ENCODE measurements at places on chromosomes 1 and 21.

- no peak for DNase-seq
These were observed 74.9 kb downstream of the ALPL start for GRCh38 chr1:21584096-21584495.

- no peak for DNase-seq
These were observed 24.4 kb upstream of the EFNA1 start for GRCh38 chr1:155103325-155103724.

DNA sequence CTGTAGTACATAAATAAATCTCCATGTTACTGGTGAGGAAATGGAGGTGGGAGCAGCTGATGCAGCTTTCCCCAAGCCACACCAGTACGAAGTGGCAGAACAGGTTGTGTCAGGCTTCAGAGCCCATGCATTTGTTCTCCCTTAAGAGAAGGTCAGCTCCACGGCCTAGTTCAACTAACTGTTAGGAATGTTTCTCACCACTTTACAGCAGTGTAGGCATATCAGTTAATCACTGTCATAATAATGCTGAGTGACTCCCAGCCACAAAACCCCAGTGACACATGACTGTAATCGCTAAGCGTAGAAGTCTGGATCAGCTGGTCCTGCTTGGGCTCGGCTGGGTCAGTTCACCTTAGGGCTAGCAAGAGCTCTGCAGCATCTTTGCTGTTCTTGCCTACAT is 90.4 kb downstream of the VPS26C start:
- DNase-seq, result no peak

GRCh38 chr1:182995894-182996293 is 27.3 kb upstream of the LAMC1 start:
- DNase-seq, result no peak

- no peak for DNase-seq
These were observed 75.4 kb downstream of the UBE4B start for GRCh38 chr1:10108134-10108663.

GRCh38 chr1:90192408-90192807 is 197.5 kb downstream of the ZNF326 start:
- DNase-seq, result no peak

GRCh38 chr1:212643877-212644276 is 35.3 kb downstream of the ATF3 start:
- DNase-seq, result no peak

DNA sequence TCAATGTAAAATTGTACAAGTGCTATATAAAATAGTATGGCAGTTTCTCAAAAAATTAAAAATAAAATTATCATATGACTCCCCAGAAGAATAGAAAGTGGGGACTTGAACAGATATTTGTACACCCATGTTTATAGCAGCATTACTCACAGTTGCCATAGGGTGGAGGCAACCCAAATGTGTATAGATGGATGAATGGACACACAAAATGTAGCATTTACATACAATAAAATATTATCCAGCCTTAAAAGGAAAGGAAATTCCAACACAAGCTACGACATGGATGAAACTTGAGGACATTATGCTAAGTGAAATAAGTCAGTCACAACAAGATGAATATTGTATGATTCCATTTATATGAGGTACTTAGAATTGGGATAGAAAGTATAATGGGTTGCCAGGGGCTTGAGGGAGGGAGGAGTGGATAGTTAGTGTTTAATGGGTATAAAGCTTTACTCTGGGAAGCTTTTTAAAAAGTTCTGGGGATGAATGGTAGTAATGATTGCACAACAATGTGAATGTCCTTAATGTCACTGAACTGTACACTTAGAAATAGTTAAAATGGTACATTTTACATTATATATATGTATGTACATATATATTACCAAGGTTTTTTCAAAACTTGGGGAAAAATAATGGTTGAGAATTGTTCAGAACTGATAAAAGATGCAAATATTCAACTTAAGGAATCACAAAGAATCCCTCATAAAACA is 53.0 kb upstream of the ADORA3 start:
- no peak for DNase-seq

- DNase-seq, result no peak
These were observed 22.4 kb upstream of the SMPDL3B start for GRCh38 chr1:27912429-27912828.

DNA sequence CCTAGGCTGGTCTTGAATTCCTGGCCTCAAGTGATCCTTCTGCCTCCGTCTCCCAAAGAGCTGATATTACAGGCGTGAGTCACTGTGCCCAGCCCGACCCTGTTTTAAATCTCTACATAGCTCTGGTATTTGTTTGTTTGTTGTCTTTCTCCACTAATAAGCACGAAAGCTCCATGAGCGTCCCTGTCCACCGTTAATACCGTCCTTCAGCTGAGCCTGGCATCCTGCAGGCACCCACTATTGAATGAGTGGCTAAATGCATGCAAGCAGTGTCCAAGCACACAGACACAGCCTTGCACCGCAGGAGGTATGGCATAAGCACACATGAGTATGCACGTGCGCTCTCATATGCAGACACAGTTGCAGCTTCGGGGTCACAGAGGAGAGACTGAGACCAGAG is 4.5 kb upstream of the COL16A1 start:
- no peak for DNase-seq

DNA sequence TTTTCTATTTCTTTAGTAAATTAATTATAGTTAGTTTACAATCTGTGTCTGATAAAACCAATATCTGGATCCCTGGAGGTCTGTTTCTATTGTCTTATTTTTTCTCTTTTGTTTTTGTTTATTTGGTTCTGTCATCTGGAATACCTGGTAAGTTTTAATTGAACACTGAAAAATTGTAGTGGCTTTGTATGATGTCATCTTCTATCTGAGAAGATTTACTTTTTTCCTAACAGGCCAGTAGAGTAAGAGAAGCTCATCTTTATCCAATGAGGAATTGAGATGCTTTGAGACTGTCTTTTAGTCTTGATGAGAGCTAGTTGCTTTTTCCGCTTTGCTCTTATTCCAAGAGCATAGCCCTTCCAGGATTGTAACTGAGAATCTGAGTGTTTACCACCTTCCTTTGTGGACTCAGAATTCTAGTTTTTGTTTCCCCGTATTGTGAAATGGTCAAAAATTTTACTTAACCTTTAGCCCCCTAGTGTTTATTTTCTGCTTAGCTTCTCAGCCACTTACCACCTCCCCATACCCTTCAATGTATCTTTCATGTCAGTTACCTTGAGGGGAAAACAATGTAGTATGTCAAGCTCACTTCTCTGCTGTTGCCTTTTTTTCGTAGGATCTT is 25.0 kb downstream of the PTGFRN start:
- DNase-seq, result no peak

- DNase-seq, result no peak
These were observed 22.5 kb downstream of the JMJD4 start for GRCh38 chr1:227712648-227713047.

DNA sequence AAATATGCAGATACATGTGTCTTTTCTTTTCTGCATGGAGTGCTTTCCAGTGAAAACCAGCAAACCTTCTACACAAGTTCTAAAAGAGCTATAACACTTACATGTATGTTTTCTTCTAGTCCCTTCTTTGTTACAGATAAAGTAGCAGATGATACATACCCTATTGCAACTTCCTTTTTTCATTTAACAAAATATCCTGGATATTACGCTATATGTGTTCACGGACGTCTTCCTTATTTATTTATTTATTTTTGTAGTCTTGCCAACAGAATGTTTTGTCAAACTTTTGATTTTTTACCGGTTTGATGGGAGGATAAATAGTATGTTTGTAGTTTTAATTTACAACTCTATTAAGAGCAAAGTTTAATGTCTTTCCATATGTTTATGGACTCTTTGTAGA is 5.2 kb upstream of the GALNT2 start:
- DNase-seq, result no peak

- no peak for DNase-seq
These were observed 123.8 kb downstream of the CLIC6 start for GRCh38 chr21:34792504-34793089.

DNA sequence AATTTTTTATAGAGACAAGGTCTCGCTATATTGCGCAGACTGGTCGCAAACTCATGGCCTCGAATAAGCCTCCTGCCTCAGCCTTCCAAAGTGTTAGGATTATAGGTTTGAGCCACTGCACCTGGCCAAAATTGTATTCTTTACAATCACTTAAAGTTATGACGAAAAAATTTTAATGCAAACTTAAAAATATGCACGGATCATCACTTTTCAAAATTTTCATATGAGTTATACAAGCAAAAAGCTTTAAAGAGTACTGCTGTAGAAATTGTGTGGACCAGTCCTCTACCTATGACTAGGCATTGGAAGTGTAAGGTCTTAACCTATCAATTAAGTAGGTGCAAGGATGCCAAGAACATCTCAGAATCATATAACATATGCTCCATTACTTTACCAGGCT is 34.9 kb downstream of the COP1 start:
- DNase-seq, result no peak

DNA sequence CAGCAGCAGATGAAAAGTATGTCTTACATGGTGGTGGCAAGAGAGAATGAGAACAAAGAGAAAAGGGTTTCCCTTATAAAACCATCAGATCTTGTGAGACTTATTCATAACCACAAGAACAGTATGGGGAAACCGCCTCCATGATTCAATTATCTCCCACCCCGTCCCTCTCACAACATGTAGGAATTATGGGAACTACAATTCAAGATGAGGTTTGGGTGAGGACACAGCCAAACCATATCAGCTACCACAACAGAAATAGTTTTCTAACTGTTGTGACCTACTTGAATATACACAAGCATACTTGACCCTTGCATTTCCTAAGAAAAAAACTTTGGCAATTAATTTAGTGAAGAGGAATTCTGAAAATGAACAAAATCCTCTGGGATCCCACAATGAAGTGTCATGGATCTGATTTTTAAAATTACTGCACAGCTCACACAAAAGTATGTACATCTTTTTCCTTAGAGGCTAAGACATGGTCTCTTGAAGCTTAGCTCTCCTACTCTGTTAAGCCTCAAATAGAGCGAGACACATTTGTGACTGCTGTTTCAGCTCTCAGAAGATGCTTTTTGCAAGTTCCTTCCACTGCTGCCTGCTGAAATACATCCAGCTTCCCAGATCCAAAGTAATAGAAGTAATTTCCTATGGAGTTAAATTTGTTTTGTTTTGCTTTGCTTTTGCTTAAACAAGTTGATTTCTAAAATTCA is 265.8 kb downstream of the DPYD start:
- no peak for DNase-seq

- DNase-seq, result no peak
These were observed 798 bp downstream of the ZBED6 start for GRCh38 chr1:203796236-203796605.

GRCh38 chr1:21956720-21957552 is 19.8 kb upstream of the HSPG2 start:
- peak; percentile 48 for DNase-seq

DNA sequence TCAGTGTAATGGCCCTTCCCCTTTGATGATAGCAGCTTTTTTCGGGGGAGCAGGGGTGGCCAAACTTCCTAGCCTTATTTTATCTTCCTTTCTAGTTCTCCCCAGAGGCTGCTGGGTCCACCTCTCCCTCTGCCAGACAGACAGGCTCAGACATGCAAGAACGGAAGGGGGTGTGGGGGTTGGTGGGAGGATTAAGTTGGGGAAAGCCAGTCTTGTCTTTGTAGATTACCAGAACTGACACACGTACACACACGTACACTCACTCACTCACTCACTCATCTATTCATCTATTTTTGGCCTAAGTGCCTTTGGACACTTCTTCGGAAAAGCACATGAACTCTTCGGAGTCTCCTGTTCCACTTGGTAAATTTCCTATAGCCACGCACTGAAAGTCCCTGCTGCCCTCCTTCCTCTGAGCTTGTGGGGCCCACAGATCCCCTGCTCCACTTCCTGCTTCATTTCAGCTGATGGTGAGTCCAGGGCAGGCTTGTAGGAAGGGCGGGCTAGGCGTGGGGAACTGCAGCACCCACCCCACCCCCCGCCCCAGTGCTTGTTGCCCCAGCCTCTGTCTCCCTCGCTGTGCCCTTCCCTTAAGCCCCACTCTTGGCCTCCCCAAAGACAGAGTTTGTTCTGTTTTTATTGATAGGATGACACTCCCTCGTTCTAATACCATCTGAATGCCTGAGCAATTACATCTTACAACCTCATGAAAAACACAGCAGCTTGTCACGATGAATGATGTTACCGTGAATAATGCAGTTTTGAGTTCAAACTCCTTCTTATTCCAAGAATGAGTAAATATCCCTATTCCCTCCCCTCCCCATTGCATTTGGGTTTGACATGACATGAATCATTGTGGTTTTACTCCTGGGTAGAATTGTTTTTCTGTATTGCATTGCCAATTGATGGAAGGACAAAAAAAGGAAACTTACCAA is 60.7 kb upstream of the ATP5PO start:
- peak; percentile 15 for DNase-seq

GRCh38 chr1:47572731-47573430 is 135.0 kb downstream of the FOXD2 start:
- DNase-seq, result no peak

- no peak for DNase-seq
These were observed 12.7 kb upstream of the FOXE3 start for GRCh38 chr1:47403321-47403910.

DNA sequence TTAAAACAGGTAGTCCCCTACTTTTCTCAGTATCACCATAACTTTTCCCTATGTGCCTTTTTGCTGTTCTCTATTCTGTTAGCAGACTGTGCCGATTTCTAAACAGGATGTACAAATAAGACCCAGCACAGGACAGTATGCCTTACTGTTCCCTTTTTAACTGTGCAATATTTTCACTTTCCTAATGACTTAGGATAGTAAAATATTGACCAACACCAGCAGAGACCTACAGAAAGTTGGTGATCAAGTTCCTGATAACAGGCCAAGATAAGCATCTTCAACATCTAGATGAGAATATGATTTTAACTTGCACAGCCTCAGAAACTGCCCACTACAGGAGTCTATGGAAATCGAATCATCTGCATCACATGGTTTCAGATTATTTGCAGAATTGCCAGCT is 42.0 kb downstream of the ADSS2 start:
- DNase-seq, result no peak

DNA sequence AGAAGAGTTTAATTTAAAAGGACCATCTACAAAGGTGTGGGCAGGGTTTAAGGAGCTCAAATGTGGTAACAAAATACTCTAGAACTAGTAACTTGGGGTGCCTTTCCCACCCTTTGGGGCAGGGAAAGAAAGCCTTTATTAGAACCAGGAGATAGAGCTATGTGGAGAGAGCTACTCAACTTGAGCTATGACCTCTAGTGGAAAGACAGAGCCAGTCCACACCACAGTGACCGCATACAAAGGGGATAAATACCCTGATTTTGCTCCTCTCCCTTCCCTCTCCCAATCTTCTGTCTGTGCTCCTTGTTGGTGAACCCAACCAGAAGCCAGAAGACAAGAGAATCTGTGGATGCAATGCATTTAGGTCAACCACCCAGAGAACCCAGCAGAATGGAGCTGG is 54.4 kb upstream of the JAK1 start:
- DNase-seq, result no peak

GRCh38 chr1:233885196-233885920 is 19.1 kb upstream of the SLC35F3 start:
- no peak for DNase-seq

DNA sequence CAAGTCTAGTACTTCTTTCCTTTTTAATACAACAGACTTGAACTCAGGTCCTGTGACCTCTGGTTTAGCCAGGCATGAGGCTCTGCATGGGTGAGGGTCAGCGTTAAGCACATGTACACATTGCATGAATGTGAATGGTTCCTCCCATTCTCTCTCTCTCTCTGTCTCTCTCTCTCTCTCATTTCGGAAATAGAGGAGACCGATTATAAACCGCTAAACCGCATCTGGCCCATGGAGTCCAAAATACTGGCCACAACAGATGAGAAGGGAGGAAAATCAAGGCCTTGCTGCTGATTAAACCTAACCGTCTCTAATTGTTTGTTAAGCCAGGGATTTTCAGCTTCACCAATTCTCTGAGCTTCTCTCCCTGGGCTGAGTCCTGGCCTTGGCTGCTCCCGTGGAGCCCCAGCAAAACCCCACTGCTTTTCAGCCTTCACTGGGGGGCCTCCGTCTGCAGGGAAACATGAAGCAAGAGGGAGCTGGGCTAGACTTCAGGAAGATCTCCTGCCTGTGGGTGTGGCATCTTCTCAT is 6.6 kb downstream of the RSPO1 start:
- DNase-seq, result no peak

Data from T follicular helper cell (primary cell).